Hypothalamus (tissue), 51 donors: ENCODE measurements at places on chromosomes 7 and 10.

DNA sequence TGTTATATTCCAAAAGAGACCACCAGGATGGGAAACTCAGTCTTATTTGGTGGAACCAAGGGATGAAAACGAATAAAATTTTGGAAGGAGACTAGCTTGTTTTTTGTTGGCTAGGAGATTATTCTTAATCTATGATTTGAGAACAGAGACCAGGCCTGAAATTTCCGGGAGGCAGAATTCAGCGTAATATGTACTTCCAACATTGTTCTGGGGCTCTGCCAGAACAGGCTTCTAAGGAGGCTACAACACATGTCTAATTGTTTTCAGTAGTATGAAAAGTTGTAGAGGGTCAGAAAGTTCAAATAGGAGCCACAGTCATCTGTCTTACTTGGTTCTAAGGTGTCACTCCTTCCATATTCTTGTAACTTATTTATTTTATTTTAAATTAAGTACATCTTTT is 1.7 kb downstream of the DDX21 start:
- no peak for DNase-seq

DNA sequence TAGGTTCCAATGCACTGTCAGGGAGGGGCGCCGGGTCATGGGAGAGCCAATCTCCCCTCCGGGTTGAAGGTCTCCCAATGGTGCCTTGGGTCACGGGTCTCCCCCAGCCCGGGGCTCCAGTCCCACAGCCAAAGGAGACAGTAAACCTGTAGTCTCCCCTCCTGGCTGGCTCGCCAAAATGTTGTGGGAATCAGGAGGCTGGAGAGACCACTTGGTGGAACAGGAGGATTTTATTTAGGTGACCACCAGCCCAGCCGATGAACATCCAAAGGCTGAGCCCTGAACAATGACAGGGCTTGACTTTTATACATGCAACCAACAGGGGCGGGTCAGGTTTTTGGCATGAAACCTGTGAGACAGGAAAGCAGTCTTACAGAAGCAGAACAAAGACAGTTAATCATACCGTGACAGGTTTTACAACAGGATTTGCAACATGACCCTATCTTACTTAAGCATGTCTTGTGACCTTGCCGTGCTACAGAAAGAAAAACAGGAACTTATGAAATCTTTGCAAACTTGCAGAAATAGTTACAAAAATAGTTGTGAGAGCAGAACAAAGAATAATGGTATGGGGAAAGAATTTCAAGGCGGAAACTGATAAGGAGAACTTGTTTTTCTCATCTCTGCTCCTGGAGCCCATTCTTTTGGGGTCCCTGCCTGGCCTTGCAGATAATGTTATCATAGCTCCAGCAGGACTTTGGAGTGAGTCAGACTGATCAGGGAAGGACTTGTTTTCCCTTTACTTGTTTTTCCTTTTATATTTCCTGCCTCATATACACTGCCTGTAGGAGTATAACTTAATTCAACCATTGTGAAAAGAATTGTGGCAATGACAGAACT is 7.1 kb downstream of the ERV3-1 start:
- DNase-seq = no peak

DNA sequence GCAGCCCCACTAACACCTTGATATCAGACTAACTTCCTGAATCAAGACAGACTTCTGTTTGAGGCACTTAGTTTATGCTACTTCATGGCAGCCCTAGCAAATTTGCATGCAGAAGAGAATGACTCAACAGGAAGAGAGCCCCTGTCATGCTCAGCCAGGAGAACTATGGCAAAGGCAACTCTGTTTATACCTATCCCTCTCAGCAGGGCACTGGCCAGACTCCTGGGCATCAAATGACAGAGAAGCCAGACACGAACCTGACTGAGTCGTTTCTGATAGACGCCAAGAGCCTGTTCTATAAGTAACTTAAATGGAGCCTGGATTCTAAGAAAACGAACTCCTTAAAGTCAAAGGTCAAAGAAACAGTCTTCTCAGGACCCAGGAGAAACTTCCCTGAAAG is 50.9 kb upstream of the UNC5B start:
- DNase-seq = no peak

DNA sequence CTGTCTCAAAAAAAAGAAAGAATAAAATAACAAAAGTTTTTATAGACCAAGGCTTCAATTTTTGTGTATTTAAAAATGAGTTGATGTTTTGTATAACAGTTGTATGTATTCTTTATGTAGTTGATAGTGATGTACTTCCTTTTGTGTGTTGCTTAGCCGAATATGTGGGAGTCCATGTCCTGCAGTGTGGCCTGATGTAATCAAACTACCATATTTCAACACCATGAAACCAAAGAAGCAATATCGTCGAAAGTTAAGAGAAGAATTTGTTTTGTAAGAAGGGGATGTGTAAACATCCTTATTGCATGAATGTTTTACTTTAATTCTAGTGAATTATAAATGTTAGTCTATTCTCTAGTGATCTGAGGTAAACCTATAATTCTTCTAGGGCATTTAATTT is 56.6 kb downstream of the MPLKIP start:
- DNase-seq = no peak

DNA sequence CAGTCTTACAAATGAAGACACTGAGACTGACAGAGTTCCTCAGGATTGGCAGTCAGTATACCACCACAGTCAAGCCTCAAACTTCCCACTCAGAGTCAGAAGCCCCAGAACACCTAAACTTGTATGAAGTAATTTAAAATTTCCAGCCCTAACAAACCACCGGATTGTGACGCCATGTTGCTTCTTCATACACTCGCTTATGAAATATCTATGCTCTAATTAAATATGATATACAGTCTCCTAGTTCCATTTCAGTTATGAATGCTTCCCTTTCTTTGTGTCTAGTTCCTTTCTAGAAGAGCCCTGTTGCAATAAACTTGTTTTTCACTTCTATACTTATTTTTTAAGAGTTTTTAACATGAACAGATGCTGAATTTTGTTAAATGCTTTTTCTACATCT is 172.0 kb upstream of the NOBOX start:
- no peak for DNase-seq

GRCh38 chr7:139960157-139960556 is 102.6 kb downstream of the PARP12 start:
- no peak for DNase-seq

- no peak for DNase-seq
These were observed 6.9 kb downstream of the GHRHR start for GRCh38 chr7:30970594-30971094.

GRCh38 chr7:1454542-1454941 is 4.7 kb downstream of the MICALL2 start:
- DNase-seq = peak; percentile 19

DNA sequence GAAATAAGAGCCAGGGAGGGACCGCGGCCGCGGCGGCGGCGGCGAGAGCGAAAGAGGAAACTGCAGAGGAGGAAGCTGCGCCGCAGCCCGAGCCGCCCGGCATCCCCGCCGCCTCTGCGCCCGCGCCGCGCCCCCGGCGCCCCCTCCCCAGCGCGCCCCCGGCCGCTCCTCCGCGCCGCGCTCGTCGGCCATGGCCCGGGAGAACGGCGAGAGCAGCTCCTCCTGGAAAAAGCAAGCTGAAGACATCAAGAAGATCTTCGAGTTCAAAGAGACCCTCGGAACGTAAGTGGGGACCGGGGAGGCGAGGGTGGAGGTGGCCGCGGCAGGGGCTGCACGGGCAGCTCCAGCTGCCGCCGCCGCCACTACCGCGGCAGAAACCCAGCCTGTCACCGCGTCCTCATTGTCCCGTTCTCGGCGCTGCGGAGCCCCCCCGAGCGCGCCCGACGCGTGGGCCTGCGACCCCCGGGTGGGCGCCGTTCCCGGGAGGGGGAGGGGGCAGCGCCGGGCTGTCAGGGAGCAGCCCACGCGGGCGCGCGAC is 351 bp downstream of the CAMK1D start:
- DNase-seq = no peak

DNA sequence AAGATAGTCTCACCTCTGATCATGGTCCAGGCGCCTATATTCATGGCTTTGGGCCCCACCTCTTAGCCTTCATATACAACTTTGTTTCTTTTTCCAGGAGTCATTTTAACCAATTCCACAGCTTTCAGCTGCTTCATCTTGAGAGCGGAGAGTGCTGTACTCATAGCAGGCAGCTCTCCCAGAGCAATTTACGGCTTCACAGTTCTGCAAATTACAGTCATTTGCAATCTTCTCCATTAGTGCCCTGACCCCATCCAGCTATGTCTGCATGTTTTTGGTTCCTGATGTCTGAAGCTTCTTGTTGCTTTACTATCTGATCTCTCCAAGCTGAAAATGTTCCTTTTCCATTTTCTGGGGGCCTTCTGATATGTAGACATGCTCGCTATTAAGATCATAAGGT is 18.0 kb upstream of the MEST start:
- DNase-seq = no peak

DNA sequence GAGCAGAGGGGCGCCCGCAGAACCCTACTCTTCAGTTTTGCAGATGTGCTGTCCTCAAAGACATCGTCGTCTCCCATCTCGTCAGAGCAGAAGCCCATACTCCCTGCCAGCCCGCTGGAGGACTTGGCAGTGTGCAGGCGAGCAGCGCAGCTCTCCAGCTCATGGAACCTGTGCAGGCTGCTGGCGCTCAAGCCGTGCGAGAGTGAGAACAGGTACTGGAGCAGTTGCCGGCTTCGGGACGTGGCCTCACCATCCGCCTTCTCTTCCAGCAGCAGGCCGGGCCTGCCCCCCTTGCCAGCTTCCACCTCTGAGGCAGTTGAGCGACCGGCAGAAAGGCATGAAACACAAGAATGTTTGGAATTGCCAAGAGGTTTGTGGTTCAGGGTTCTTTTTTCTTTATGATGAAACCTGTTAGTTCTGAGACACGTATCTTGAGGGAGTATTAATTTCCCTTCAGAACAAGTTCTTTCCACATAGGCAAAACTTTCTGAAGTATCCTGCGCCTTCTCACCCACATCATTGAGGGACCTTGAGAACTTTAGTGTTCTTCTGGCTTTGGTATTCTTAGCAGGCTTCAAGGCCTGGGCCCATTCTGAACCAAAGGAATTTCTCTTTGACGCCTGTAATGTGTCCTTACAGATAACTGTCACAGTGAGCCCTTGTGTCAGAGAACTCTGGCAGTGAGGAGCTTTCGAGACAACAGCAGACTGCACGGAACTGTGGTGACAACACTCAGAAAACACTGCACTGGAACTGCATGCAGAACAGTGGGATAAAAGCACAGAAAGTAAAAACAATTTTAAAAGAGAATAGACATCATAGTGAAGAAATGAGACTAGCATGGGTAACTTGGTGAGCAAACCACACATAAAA is 89.5 kb downstream of the ALOX5 start:
- no peak for DNase-seq

GRCh38 chr10:80855348-80855971 is 317.8 kb downstream of the SH2D4B start:
- peak; percentile 0 for DNase-seq

DNA sequence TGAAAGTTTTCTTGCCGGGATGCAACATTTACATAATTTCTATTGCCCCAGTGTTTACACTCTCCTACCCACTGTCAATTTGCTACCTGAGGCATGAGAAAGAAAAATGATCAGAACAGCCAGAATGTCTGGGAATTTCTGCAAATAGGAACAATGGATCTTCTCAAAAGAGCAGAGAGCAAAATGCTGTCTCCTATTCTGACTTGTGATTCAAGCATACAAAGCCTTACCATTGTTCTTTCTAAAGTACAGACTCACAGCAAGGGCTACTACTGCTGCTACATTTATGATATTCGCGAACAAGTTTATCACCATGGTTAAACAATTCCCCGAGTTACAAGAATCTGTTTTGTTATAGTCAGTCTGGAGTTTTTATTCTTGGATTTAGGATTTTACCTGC is 329.9 kb upstream of the CELF2 start:
- no peak for DNase-seq

DNA sequence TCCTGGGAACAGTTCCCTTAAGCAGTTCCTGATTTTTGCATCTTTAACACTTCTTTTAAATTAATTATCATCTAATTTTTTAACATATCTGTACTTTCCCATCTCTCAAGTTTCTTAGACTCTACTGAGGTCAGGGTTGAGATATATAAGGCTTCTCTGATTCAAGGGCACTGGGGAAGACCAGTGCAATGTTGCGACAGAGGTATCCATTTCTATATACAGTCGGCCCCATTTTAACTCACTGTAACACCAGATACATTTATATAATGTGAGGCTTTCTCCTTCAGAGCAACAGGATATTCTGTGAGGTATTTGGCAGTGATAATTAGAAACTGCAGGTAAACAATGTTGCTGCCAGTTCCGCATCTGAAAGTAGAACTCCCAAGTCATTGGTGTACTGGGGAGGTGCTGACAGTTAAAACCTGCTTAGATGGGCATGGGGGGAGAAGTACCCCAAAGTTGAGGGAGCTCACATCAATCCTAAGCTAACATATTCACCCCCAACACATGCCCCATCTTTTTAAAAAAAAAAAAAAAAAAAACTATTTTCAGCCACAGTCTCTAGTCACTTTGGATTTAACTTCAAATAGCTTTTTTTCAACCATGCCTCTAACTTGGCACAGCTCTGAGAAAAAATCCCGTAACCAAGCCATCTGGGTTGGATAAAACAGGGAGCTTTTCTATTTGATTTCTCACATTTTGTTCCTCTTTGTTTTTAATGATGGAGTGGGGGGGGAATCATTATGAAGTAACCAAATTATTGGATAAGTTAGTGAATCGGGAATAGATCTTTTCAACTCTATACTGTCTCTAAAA is 62.9 kb downstream of the REEP3 start:
- DNase-seq = no peak

DNA sequence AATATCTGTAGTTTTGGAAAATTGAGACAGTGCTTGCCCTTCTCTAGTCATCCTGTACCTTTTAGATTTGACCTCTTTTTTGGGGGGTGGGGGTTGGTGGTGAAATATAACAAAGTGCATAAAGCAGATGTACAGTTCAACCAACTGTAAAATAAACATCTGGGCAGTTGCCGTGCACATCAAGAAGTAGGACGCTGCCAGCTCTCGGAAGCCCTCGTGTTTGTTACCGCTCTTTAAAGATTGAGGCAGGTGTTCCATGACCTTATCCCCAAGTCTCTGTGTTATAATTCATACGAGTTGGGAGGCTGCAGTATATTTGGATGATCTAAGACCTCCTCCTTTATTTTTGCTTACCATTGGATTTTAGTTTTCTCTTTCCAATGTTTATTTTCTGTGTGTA is 55.1 kb downstream of the SDK1 start:
- no peak for DNase-seq
